Dermis microvascular lymphatic vessel endothelial cell (primary cell): ENCODE measurements at places on chromosomes 5 and 9. TPM values are rescaled to one million over a fixed set of nuclear protein-coding genes. Genes with fewer than 3 reads are reported as not detected.

Gene RANBP17
- 4.4 and 4.5 TPM in 2 replicates for total RNA-seq

GRCh38 chr5:124514956-124515355 lies 231.5 kb downstream of the ZNF608 start:
- no peak for DNase-seq

Gene FER
- total RNA-seq, result 11.7 and 12.3 TPM in 2 replicates

Gene RNF14
- 46.0 and 58.4 TPM in 2 replicates for total RNA-seq

DNA sequence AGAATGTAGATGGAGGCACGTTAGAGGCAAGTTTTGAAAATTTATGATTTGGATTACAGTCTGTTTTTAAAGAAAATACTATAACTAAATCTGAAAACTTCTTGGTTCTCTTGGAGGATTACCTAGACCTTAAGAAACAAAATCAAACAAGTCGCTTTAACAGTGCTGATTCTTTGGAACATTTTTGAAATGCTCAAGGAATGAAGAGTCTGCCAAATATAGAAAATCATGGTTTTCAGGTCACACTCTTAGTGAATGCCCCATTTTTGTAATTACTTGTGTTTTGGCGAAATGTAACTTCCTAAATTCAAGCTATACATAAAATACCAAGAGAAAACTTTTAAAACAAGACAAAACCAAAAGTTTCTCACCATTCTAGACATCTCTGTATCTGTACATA lies 93.2 kb downstream of the EQTN start:
- DNase-seq, result no peak

Gene PIGO
- total RNA-seq, result 7.4 and 9.5 TPM in 2 replicates

DNA sequence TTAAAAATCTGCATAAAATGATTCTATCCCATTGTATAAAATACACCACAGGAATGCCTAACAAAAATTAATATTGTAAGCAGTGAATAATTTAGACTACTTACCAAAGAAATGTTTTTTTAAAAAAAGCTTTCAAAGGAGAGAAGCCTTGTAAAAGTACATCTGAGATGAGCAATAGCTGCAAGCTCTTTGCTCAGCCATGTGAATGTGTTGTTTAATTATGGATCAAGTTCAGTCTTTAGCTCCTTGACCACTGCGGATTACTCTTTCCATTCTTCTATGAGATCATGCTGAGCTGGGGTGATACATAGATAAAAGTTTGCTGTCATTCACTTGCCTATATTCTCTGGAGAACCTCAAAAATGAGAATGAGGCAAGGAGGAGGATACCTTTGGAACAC lies 782.4 kb upstream of the ZNF608 start:
- no peak for DNase-seq

Gene PDCD1LG2
- total RNA-seq, result 0.51 and 0.77 TPM in 2 replicates

Gene UHRF2
- total RNA-seq, result 59.8 and 66.1 TPM in 2 replicates

GRCh38 chr9:121009650-121010049 lies 40.4 kb downstream of the C5 start:
- DNase-seq, result no peak

Gene STC2
- 11.4 and 12.1 TPM in 2 replicates for total RNA-seq
